ENCODE measurements at places on chromosomes 1 and 21.

DNA sequence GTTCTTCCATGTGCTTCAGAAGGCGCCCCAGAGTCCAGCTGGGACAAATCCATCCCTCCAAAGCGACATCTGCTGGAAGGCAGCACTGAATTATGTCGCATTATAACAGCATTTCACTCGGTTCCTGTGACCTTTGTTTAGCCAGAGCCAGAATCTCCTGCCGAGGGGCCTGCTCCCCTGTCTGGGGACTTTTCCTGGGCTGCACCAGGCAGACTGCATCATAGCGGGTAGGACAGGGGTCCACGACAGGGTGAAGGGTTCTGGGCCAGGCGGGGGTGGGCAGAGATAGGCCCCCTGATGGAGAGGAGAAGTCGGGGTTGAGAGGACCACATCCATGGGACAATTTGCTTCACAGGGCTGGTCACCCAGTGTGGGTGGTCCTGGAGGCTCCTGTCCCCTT lies 276.9 kb downstream of the MATN1 start:
- no peak for DNase-seq

- no peak for DNase-seq
Measured at GRCh38 chr21:45926281-45926680, 55.3 kb upstream of the COL6A1 start.

- no peak for DNase-seq
Measured at GRCh38 chr1:30757352-30758120, at the start of gene LAPTM5. Gene LAPTM5 (minus strand): TSS chr1:30757774. CDS start chr1:30757745, 29 bp downstream.

- no peak for DNase-seq
Measured at GRCh38 chr1:85437139-85437538, 27.8 kb downstream of the DDAH1 start.

- no peak for DNase-seq
Measured at GRCh38 chr1:3055051-3055450, 14.0 kb upstream of the PRDM16 start.

DNA sequence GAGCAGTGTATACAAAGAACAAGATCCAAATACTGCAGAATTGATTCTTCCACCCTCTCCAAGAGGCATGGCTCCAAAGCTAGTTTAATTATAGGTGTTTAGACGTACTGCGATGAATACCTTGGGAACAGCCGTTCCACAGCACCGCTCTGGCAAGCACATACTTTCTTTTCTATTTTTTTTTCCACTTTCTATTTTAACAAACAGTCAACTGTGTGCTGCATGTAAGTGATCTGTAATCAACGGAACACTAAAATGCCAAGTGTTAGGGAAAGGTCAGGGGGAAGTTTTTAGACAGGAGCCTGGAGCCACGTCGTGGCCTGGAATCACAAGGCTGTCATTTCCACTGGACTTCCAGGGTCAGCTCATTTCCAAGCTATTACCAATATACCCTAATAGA lies 486.4 kb upstream of the DAB1 start:
- no peak for DNase-seq

- DNase-seq = no peak
Measured at GRCh38 chr21:42232176-42232825, 13.4 kb downstream of the ABCG1 start.

DNA sequence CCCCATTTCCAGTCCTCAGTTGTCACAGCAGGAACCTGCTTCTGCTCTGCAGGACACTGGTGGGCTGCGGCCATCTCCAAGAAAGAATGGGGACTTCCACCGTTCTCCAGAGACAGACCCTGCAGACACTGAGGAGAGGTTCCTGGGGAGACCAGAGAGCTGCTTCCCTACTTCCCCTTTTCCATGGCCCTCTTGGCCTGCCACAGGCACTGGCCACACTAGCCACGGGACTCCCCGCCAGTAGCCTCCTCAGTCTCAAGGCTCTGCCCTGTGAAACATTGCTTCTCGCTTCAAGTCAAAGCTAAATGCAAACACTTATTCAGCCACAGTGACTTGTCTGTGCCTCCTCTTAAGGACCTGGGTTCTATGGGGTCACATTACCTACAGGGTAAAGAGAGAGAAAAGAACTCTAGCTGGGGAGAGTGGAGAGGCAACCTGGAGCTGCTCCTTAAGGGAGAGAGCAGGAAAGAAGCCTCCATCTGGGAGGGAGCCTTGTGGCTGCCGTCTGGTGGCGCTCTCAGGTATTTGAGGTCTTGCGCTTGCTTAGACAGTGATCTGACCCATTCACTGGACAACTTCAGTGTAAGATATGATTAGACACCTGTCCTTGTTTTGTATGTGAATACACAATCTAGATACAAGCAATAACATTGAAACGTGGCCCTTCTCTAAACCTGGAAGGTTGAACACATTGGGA lies 5.4 kb upstream of the SLAMF8 start:
- DNase-seq = no peak

- DNase-seq = no peak
Measured at GRCh38 chr1:156511644-156512043, 11.1 kb upstream of the MEF2D start.

- DNase-seq = no peak
Measured at GRCh38 chr1:19124273-19124672, 85.8 kb downstream of the UBR4 start.

DNA sequence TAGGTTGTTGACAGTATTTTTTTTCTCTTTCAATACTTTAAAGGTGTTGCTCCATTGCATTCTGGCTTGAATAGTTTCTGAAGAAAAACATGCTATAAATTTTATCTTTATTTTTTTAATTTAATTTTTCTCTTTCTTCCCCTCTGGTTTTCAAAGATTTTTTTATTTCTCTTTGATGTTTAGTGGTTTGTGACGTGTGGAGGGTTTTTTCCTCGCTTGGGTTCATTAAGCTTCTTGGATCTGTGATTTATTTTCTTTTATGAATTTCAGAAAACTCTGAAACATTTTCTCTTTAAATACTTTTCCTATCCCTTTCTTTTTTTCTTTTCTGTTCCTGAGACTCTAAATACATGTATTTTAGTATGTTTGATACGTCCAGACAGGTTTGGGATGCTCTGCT lies 9.3 kb downstream of the SLC30A7 start:
- DNase-seq = no peak

DNA sequence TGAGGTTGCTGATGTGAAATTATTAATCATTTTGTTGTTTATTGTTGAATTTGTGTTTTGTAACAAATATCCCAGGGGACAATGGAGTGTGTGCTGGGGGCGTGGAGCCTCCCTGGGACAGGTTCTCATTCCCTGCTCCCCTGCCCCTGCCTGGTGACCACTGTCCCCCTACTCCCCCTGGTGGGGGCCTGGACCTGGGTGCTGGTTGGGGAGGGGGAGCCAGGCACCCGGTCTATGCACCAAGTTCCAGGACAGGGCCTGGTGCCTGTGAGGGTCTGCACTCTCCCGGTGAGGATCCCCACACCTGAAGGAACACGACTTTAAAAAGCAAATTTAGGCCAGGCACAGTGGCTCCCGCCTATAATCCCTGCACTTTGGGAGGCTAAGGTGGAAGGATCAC lies 42.4 kb downstream of the CHD5 start:
- DNase-seq = no peak

DNA sequence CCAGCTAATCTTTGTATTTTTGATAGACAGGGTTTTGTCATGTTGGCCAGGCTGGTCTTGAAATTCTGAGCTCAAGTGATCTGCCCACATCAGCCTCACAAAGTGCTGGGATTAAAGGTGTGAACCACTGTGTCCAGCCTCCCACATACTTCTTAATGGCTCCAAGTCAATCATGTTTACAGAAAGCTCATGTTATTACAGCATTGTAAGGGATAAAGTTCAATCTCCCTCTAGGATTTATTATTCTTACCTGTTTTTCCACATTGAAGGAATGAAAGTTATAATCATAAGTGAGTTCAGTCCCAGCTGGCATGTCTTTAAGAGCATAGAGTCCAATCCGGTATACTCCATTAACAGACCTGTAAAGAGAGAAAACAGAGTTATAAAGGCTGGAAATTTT lies 39.4 kb downstream of the RUSC1 start:
- no peak for DNase-seq

DNA sequence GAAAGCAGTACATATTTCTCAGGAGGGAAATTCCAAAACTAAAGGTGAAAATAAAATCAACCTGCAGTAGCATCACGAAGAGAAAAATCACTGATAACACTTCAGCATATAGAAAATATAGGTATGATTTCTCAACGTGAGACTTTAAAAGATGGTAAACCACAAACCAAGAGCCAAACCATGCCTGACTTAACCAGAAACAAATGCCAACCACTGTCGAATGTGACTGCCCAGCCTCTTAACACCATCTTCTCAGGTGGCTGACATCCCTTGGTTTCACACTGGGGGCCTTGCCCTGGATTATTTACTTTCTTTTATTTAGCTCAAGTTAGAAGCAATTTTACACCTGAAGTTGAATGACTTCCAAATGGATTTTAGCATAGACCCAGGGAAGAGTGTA lies 10.1 kb downstream of the HMGCS2 start:
- DNase-seq = no peak

DNA sequence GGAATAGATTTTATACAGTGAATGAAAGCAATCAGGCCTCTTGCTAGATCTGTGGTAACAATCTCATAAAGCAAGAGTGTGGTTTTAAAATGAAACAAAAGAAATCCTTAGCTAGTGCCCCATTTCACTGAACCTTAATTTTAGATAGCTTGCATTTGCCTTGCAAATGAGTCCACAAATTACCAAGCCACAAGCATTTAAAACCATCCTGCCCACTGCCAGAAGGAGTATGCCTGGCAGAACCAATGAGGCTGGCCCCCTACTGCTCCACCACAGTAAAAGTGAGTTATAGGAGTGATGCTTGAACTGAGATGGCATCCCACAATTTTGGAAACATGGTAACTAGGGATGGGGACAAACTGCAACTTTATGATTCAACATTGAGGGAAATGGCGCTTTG lies 206.4 kb upstream of the LMO4 start:
- no peak for DNase-seq

- DNase-seq = no peak
Measured at GRCh38 chr21:44711327-44712202, at the start of gene TSPEAR. Gene TSPEAR (minus strand): TSS chr21:44711572. CDS start chr21:44711514, 58 bp downstream.

DNA sequence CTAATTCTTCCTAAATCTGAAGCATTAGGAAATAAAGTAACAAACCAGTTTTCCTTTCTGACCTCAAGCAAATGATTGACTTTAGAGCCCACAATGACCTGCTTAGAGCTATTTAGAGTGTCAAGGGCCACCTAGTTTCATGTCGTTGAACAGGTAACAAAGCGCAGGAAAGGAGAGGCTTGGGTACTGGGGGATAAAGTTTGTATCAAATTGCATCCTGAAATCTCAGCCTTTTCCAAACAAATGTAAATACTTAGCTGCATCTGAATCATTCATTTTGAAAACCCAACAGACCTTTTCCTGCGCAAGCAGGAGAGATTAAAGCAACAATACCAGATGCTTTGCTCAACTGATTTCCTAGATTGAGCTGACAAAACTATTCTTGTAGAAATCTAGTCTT lies 121.2 kb downstream of the NRIP1 start:
- DNase-seq = no peak

- DNase-seq = no peak
Measured at GRCh38 chr1:27527223-27527889, 37.4 kb upstream of the WASF2 start.

DNA sequence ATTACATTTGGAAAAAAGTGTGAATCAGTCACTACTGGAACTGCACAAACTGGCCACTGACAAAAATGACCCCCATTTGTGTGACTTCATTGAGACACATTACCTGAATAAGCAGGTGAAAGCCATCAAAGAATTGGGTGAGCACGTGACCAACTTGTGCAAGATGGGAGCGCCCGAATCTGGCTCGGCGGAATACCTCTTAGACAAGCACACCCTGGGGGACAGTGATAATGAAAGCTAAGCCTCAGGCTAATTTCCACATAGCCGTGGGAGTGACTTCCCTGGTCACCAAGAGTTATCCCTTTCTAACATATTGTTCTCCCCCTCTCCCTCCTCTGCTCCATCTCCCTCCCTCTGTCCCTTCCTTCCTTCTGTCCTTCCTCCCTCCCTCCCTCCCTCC lies 47.7 kb upstream of the RHOU start:
- DNase-seq = no peak

DNA sequence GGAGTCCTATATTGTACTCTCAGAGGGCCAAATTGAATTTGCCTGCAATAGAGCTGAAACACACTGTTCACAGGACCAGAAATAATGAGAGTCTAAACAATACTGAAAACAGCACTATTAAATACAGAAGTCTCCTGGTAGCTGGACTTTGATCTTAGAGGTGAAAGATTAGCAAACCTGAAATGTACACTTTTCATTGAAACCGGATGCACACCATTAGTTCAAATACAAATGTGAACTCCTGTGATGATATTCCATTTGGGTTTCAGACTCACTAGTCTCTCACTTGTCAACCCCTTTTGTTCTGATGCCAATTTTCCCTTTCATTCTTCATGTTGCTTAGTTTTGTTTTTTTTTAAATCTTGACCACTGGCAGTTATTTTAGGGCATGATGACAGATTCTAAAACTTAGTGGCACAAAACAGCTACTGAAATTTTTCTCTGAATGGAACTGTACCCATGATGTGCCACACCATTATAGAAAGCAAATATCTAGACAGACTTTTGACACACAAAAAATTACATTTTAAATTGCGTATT lies 5.9 kb upstream of the TNFSF4 start:
- no peak for DNase-seq

DNA sequence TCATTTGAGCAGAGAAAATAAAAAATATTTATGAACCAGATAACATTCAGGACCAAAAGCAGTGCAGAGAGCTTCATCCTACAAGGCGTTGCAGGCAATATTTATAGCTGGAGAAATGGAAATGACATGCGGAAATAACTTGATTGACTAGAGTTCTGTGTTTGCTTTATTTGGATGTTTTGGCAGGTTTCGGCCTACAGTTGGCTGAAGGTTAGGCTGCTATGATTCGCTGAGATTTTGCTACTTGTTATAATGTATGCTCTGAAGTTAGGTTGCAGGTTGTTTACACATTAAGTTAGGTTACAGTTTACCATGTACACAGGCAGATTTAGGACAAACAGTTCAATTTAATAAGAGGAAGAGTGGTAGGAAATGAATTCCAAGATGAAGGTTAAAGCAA lies 632 bp upstream of the OR13G1 start:
- no peak for DNase-seq

DNA sequence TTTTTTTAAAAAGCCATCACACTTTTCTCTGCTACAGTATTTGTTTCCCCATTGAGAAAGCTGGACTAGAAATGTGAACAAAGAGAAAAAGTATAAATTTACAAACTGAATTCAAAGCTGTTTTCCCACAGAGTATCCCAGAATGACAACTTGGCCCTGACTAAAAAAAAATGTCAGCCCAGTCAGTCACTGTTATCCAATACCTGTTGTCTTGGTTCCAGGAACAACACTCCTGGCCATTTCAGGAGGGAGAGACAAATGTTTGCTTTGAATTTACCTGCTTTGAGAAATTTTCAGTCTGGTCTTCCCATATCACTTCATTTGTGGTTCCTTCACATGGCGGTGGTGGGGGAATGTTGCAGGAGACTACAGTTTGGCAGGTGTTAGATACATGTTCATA lies 46.2 kb downstream of the COLGALT2 start:
- no peak for DNase-seq
